Activated CD8-positive, alpha-beta memory T cell treated with anti-CD3 and anti-CD28 coated beads for 36 hours (primary cell): ENCODE measurements at places on chromosomes 5 and 9. TPM values are rescaled to one million over a fixed set of nuclear protein-coding genes. Genes with fewer than 3 reads are reported as not detected.

PCDHA8 gene
- not detected for total RNA-seq

STPG3 gene
- total RNA-seq, result not detected

SLC36A1 gene
- 6.4 TPM for total RNA-seq

CDC23 gene
- total RNA-seq, result 50.0 TPM

SPAG8 gene
- total RNA-seq, result 1.0 TPM

MSMP gene
- total RNA-seq, result 0.65 TPM

IFNA13 gene
- total RNA-seq, result not detected

RASA1 gene
- total RNA-seq, result 24.1 TPM

THOC3 gene
- total RNA-seq, result 67.1 TPM

PGGT1B gene
- total RNA-seq, result 45.2 TPM

PCDHGB3 gene
- total RNA-seq, result 0.17 TPM

FBP2 gene
- not detected for total RNA-seq

GBA2 gene
- total RNA-seq, result 40.1 TPM

INSL6 gene
- total RNA-seq, result not detected

PCDHB8 gene
- total RNA-seq, result not detected

SPATA31E1 gene
- not detected for total RNA-seq

CNTNAP3B gene
- total RNA-seq, result not detected

CNTNAP3 gene
- total RNA-seq, result not detected

GRIN3A gene
- not detected for total RNA-seq

NR5A1 gene
- not detected for total RNA-seq

AK8 gene
- total RNA-seq, result not detected

CDC25C gene
- total RNA-seq, result 6.1 TPM

TUSC1 gene
- not detected for total RNA-seq
